Epithelial cell of alveolus of lung (primary cell): ENCODE measurements at places on chromosomes 4 and X. TPM values are rescaled to one million over a fixed set of nuclear protein-coding genes. Genes with fewer than 3 reads are reported as not detected.

The FUNDC1 gene
- 13.4 and 18.2 TPM in 2 replicates for total RNA-seq

The IL9R gene
- total RNA-seq = 0.16 TPM in 1 of 2 replicates, not detected in the other

The WNK3 gene
- 0.64 and 1.3 TPM in 2 replicates for total RNA-seq

The KIT gene
- total RNA-seq = 1.0 and 7.3 TPM in 2 replicates
